Endodermal cell (in vitro differentiated cells): ENCODE measurements at places on chromosomes 3 and 15. TPM values are rescaled to one million over a fixed set of nuclear protein-coding genes. Genes with fewer than 3 reads are reported as not detected.

The RHCG gene
- total RNA-seq, result 0.26 TPM in 1 of 3 replicates, not detected in the others

The PLXNB1 gene
- 139 to 175 TPM (median 168 TPM) in 3 replicates for total RNA-seq

DNA sequence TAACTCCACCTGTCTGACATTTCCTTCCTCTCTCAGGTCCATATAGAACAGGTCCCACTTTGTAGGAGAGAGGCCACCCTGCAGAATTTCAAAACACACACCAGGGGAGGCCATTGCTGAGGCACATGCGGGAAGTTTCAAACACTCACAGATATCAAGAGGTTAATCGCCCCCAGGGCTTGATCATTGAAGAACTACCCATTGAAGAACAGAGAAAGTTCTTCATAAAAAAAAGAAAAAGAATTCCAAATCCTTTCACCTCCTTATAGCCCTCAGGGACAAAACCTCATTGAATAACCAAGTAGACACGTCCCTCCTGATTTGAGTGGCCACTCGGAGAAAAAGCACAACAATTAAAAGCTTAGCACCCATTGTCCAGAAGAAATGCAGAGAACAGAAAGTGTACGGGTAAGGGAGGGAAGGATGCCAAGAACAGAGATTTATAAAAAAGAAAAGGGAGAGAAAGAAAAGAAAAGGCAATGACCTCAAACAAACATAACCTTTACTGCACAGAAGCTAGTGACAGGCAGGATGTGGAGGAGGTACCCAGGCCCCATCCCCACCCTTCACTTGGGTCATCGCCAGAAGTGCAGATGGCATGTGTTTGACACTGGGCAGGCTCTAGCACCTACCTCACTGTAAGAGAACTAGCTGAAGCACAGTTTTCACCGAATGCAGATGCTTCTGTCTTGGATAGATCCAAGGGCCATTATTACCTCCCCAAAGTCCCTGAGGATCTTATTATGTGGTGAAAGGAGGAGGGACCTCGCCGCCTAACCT, 112.3 kb upstream of the HES1 start:
- no peaks in the 10 kb centered on the region for H3K27me3 ChIP-seq
- H3K4me3 ChIP-seq, result no peak overlapping the region
- no peaks in the 10 kb centered on the region for H3K36me3 ChIP-seq
- no peak for DNase-seq
- no peak overlapping the region for H3K27ac ChIP-seq

- H3K27me3 ChIP-seq, result no peaks in the 10 kb centered on the region
- H3K4me3 ChIP-seq, result no peak overlapping the region
- DNase-seq, result no peak
- no peaks in the 10 kb centered on the region for H3K36me3 ChIP-seq
Observed at GRCh38 chr3:59429198-59429597, 379.4 kb upstream of the CFAP20DC start.

DNA sequence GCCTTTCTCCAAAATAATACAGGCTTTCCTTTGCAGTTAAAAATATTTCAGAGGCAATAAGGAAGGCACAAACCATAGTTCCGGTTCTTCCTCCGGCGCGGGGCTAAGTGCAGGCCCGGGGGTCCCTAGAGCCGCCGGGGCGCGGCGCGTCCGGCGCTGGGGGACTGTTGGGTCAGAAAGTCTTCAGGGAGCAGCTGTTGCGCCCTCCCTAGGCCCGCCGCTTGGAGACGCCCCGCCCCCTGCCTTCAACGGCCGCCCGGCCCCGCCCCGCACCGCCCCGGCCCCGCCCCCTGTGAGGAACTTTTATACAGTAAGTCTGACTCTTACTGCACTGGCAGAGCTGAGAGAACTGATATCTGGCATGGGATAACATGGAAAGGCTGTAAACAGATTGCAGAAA, 283.1 kb upstream of the ARL6 start:
- H3K4me3 ChIP-seq, result no peak overlapping the region
- no peaks in the 10 kb centered on the region for H3K27me3 ChIP-seq
- H3K36me3 ChIP-seq, result no peaks in the 10 kb centered on the region
- no peak overlapping the region for H3K27ac ChIP-seq

DNA sequence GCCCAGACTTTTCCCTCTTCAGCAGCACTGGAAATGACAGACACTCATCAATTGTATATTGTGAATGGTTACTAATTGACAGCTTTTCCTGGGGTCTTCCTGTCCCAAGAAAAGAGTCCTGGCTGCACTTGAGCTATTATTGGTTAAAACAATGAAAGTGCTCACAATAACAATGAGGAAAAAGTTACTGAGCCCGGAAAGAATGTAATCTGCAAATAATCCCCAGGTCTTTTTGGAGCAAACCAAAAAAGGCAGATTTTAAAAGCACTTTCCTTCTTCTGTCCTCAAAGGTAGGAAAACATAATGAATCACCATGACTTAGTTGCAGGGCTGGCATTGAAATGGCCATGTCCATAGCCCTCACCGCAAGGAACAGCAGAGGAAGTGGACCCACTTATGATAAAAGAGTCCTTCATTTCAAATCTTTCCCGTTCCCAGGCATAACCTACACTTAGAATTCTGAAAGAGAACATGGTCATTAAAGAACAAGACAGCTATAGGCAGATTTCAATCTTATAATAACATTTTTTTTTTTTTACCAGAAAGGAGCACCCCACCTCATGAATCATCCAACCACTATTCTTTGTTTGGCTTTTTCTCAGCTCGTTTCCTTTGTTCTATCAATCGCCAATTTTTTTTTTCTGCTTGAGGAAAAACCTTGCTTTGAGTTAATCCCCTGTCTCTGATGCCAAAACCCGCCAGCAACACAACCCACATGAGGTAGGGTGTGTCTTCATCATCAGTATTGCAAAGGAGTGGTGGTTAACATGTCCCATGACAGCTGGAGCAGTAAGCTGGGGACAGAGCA, 35.5 kb upstream of the ATP1B3 start:
- no peaks in the 10 kb centered on the region for H3K36me3 ChIP-seq
- DNase-seq, result no peak
- peaks cover 5% of the 10 kb centered on the region for H3K4me1 ChIP-seq
- no peak overlapping the region for H3K4me3 ChIP-seq
- no peaks in the 10 kb centered on the region for H3K27me3 ChIP-seq
